ENCODE measurements at places on chromosomes 6 and 20.

DNA sequence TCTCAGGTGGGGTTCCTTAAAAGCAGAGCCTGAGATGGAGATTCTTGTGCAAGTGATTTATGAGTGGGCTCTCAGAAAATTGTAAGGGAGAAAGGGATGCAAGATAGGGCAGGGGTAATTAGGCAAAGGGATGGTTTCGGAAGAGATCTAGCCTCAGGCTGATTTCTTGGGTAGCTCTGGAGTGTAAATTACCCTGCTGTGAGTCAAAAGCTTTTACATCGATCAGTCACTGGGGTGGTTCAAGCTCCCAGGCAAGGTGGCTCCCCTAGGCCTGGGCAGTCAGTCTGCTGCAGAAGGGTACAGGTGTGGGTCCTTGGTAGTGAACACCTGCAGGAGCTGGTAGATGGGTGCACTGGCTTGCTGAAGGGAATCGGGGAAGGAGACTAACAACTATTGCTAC is 11.1 kb upstream of the PM20D2 start:
- DNase-seq: no peak

DNA sequence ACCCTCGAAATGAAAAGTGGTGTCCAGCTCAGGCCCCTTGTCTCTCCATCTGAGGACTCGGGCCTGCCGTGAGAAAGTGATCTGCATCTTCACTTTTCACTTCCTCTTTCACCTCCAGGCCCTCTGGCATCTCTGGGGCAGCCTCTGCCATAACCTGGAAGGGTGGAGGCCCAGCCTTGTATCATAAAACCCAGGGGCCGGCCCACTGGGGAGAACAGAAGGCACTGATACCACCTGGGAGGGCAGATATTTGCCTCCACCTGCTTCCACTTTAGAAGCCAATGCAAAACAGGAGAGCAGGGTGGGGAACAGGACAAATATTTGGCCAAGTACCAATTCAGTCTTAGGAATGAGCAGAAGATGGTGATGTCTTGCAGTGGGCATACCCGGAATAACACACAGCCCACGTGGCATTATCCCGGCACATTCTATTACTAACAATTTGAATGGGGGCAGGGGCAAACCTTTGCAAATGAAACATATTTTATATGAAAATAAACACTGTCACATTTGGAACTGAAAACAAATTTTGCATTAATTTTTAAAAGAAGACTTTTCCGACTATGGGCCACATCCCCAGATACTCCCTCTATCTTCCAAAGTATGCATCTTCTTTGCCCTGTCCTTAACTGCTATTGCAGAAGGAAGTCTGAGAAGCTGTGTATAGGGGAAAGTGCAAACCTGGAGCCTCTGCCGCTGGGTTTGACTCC is 69.2 kb upstream of the TBC1D7 start:
- no peak for DNase-seq

DNA sequence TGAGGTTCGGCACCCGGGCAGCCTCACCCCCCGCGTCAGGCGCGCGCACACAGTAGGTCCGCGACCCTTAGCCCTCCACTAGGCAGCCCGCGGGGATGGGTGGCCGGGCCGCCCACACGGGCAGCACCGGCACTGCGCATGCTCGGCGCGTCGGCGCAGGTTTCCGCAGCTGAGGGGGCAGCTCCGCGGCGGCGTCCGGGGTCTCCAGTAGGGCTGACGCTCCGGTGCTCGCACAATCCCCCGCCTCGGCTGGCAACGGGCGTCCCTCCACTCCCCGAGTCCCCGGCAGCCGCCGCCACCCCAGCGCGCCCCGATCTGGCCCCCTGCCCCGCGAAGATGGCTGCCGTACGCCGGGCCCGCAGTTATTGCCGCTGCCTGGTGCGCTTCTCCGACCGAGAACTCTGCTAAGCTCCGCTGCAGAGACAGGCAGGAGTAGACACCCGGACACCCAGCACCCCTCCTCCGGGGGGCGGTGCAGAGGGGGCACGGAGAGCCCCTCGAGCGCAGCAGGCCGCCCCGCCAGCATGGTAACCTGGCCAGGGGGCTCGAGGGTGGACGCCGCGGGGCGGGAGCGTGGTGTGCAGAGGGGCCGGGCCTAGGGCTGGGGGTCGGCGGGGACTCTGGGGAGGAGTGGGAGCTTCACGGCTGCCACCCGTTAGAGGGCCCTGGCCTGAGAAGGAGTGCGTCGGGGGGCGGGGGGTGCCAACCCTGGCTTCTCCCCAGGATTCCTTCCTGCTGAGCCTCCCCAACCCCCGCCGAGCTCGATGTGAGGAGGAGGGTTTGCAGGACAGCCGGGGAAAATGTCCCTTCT is at the start of gene FBXO9:
Gene FBXO9, plus strand, starts transcription at position 139 of the 811 bp plus-strand sequence. Its CDS starts 386 bp downstream, at position 525.
- peak; percentile 92 for DNase-seq

DNA sequence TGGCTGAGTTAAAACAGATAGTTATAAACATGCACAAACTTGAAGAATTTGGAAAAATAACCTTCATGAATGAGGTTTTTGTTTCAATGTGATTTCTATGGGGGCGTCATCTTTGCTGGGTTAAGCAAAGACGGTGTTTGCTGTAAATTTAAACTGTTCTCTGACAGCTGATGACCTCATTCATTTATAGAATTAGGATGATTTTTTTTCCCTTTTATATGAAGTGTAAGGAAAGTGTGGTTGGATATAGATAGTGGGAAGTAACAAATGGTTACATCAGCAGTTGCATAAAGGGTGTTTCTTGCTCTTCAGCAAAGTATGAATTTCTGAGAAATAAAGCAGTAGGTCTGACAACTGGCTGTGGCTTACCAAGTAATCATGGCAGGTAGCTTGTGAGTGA is 137.2 kb upstream of the CENPW start:
- DNase-seq: no peak

GRCh38 chr6:42742116-42742894 is 3.6 kb downstream of the TBCC start:
- peak; percentile 47 for DNase-seq

DNA sequence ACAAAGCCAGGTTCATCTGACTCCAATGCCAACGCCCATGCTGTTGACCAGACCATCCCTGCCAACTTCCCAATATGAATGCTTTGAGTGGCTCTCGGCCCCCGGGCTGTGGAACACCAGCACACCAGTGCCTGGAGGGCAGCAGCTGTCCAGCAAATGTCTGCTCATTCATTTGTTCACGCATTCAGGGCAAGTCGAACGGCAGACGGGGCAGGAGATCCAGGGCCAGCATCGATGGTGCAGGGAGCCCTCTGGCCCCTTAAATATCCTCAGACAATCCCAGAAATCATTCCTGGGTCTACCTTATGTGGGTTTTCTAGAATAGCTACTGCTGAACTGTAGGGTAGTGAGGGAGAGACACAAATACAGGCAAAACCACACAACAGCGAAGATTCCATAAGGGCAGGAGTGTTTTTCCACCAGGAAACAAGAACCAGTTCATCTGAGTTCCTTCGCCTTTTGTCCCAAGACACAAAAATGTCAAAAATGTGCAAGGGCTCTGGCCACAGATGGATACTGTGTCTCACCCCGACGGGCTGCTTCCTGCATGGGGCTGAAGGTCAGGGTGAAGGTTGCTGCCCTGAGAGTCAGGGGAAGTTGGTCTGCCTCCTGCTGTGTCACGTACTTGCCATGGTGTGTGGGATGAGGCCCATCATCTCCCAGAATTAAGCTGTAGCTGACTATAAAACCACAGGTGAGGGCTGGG is 15.5 kb downstream of the RIPOR3 start:
- no peak for DNase-seq

DNA sequence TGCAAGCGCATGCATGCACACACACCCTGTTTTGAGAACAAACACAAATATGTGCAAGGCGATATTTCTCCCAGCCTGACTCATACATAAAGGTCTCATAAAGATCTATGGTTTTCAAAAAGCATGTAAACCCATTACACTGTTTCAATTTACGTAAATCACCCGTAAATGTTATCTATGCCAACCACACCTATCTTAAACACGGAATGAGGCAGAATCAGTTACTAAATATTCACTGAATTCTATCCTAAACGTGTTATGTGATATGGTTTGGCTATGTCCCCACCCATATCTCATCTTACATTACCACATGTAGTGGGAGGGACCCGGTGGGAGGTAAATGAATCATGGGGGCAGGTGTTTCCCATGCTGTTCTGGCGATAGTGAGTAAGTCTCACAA is 621.6 kb downstream of the KIF16B start:
- DNase-seq: no peak

DNA sequence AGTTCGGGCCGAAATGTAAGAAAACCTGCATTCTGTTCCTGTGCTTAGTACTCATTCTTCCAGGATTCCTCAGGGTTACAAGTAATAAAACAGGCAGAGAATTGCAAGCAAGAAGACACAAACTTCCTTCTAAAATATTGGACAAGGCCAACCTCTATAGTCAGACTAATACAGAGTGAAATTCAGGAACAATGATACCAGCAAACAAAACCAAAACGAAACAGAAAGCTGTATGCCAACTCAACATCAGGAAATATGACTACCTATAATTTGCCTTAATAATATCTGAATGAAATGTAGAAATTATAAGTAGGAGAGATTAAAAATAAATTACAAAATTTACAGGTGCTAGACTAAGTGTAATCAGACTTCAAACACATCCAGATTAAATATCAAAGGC is 238.8 kb downstream of the HIVEP2 start:
- DNase-seq: no peak

DNA sequence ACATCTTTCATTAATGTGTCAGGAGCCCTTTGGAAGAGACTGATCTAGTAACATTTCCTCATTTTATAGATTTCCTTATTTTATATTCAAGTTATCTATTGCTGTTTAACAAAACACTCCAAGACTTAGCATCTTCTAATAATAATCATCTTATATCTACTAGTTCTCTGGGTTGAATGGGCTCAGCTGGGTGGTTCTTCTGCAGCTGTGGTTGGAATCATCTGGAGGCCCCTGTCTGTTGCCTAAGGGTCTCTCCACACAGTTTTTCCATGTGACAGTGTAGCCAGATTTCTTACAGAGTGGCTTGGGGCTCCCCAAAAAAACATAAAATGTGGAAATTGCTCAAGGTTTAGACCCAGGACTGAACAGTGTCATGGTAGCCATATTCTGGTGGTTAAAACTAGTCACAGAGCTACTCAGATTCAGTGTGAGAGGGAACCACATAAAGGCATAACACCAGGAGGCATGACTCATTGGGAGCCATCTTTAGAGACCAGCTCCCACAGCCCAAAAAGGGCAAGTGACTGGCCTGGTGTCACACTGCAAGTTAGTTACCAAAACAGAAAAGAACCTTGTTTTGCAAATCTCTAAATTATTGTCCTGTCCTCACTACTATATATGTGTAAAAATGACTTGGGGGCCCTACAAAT is 11.5 kb downstream of the SLC2A10 start:
- no peak for DNase-seq

GRCh38 chr20:59622496-59622895 is 18.2 kb downstream of the PHACTR3 start:
- DNase-seq: no peak

DNA sequence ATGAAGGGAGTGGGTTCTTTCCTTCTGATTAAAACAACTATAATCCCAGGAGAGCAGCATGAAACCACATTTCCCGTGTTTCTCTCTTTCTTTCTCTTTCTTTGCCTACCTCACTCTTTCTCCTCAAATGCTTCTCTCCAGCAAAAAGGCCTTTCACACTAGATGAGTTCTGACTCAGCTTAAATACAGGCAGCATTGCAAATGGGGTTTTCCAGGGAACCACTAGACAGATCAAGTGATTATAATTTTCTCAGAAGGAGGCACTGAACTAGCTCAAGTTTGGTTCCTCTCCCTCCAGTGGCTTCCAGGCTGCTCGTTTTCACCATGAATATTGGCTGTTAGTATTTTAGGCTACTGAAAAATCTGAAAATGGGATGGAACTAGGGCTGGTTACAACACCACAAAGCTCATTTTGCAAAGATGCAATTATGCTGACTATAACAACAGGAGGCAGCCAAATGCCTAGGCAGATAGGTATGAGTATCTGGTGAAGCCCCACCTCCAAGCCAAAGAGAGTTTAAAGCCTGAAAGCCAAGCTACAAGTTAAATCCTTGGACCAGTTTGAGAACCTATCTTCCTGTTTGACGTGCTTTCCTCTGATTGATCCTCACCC is 260.0 kb downstream of the MMUT start:
- no peak for DNase-seq

GRCh38 chr6:121748376-121748775 is 312.9 kb downstream of the GJA1 start:
- no peak for DNase-seq

GRCh38 chr6:139376604-139377218 is 2.3 kb upstream of the CITED2 start:
- no peak for DNase-seq

DNA sequence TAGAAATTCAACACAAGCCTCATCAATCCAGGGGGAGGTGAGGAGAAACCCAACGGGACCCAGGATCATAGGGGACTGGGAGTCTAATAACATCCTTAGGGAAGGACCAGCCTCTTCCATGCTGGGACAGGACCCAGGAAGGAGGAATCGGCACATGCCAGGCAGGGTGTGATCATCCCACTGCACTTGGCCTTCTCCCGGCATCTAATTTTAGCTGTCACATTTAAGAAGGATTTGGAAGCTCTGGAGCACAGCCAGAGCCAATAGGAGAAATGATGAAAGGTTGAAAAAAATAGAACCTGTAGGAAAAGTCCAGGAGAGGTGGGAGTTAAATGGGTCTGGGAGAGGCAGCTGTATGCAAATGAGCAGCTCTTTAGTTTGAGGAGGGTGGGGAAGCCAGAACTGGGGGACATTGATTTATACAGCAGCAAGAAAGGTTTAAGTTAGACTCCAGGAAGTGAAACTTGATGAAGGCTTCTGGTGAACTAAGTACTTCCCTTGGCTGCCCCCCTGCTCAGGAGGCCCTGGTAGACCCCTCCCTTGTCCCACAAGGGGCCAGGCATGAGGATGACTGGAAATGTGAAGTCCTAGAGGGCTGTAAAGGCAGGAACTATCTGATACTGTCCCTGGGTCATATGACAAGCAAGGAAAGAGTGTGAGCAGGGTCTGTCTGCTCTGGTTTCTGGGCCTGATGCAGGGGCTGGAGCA is 260.3 kb downstream of the LRFN2 start:
- DNase-seq: no peak

DNA sequence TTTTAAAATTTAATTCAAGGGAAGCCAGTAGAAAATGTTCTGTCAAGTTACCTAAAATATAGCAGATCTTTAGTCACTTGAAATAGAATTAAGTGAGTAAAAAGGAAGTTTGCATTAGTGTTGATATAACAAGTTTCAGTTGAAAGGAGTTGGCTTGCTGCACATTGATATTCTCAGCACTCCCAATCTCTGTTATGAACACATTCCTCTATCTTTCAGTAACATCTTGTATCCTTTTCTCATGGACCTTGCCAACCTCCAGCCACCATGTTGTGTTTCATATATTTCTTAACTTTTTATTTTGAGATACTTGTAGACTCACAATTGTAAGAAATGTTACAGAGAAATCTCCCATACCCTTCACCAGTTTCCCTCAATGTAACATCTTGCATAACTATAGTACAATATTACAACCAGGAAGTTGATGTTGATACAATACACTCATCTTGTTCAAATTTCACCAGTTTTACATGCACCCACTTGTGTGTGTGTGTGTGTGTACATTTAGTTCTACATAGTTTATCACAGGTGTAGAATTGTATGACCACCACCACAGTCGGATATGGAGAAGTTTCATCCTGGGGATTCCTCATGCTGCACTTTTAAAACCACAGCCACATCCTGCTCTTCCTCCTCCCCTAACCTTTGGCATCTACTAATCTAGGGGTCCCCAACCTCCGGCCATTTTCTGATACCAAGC is 20.2 kb upstream of the PAQR8 start:
- no peak for DNase-seq

Measured in SK-N-SH (cell line).